ENCODE measurements at places on chromosomes 4 and X. TPM values are rescaled to one million over a fixed set of nuclear protein-coding genes. Genes with fewer than 3 reads are reported as not detected.

OTC gene
- 0.31 TPM for total RNA-seq

FGFR3 gene
- 14.7 TPM for total RNA-seq

TBC1D9 gene
- total RNA-seq = 54.0 TPM

FGFBP2 gene
- total RNA-seq = not detected

ACE2 gene
- total RNA-seq = not detected

FGD1 gene
- total RNA-seq = 9.0 TPM

TECRL gene
- total RNA-seq = under 0.01 TPM

DUSP21 gene
- total RNA-seq = not detected

FAM53A gene
- 0.78 TPM for total RNA-seq

MAGED4 gene
- total RNA-seq = 46.2 TPM

BLOC1S4 gene
- total RNA-seq = 9.4 TPM

CHIC2 gene
- total RNA-seq = 51.3 TPM

CXorf65 gene
- total RNA-seq = not detected

SLC6A14 gene
- total RNA-seq = not detected
